ENCODE measurements at places on chromosomes 5 and 9. TPM values are rescaled to one million over a fixed set of nuclear protein-coding genes. Genes with fewer than 3 reads are reported as not detected.

MGAT4B gene
- total RNA-seq = 143 TPM

TMEM215 gene
- total RNA-seq = not detected

PAX5 gene
- 8.0 TPM for total RNA-seq

PIP5KL1 gene
- total RNA-seq = 2.1 TPM

FAM153A gene
- 163 TPM for total RNA-seq

CDX1 gene
- not detected for total RNA-seq

SFXN1 gene
- 58.7 TPM for total RNA-seq
